ENCODE measurements at places on chromosomes 12 and 14.

GRCh38 chr12:122190842-122191668 lies 8.1 kb downstream of the LRRC43 start:
- DNase-seq, result no peak

DNA sequence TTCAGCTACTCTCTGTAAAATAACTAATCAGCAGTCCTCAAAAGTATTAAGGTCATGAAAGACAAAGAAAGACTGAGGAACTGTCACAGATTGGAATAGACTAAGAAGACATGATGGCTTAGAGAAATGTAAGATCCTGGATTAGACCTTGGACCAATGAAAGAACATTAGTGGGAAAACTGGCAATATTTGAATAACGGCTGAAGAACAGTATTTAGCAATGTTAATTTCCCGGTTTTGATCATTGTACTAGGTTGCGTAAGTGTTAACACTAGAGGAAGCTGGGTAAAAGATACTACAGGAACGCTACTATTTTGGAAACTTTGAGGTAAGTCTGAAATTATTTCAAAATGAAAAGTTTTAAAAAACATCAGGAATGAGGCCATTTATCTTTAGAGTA lies 98.8 kb upstream of the RESF1 start:
- DNase-seq, result no peak

DNA sequence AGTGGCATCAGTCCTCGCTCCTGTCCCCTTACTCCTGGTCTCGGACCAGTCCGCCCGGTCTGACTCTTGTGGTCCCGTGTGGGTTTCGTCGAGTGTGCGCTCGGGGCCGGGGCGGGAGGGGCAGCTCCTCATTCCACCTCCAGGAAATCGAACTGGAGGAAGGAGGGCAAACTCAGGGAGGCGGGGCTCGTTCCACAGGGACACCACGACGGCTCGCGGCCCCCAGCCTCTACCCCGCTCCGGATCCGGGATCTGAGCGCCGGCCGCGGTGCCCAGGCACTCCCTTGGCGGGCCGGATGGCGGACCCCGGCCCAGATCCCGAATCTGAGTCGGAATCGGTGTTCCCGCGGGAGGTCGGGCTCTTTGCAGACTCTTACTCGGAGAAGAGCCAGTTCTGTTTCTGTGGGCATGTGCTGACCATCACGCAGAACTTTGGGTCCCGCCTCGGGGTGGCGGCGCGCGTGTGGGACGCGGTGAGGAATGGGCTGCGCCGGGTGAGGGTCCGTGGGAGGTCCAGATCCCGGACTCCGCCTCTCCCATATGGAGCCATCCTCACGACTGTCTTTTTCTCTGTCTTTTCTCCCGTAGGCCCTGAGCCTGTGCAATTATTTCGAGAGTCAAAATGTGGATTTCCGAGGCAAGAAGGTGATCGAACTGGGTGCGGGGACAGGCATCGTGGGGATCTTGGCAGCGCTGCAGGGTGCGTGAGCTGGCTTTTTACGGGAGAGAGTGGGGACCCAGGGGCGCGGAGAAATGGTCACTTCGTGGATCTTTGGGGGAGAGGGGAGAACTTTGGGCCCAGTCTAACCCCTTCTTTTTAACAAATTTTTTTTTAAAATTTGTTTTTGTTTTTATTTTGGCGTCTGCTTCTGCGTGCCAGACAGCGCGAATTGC lies at the start of gene EEF1AKMT3:
EEF1AKMT3 (plus strand) TSS at position 186 of the 894 bp plus-strand sequence; CDS start at position 297, 111 bp downstream.
- no peak for DNase-seq

- DNase-seq, result no peak
These were observed 7.7 kb upstream of the SLC24A4 start for GRCh38 chr14:92315050-92315805.

GRCh38 chr12:14417715-14418114 lies 52.2 kb downstream of the ATF7IP start:
- peak; percentile 25 for DNase-seq

- DNase-seq, result peak; percentile 99
These were observed at the start of gene HSPA2 for GRCh38 chr14:64540208-64541202. HSPA2 (plus strand) TSS chr14:64540741; CDS start chr14:64540850, 109 bp downstream.

DNA sequence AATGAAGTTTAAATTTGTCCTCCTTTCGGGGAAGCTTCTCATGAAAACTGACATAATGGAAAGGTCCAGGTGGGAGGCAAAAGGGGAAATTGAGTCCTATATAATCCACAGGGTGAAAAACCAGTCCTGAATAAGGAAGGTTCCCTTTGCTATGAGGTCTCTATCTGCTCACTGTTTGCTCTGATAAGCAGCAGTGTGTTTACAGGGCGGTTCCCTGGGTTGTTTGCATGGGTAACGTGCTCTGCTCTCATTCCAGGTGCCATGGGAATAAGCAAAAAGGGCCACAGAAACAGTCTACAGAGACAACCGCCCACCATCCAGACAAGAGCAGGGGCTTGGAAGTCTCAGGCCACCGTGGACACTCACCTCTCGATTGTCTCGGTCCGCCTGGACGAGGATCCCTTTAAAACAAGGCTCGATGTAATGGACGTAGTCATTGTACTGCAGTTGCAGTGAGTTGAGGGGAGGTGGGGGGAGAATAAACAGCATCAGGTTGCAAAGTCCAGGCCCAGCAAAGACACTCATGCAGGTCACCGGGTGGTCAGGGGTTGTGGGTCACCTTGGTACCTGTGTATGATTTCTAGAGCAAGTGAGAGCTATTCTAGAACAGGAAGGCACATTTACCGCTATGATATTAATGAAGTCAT lies 32.7 kb downstream of the CACNA2D4 start:
- DNase-seq, result no peak

DNA sequence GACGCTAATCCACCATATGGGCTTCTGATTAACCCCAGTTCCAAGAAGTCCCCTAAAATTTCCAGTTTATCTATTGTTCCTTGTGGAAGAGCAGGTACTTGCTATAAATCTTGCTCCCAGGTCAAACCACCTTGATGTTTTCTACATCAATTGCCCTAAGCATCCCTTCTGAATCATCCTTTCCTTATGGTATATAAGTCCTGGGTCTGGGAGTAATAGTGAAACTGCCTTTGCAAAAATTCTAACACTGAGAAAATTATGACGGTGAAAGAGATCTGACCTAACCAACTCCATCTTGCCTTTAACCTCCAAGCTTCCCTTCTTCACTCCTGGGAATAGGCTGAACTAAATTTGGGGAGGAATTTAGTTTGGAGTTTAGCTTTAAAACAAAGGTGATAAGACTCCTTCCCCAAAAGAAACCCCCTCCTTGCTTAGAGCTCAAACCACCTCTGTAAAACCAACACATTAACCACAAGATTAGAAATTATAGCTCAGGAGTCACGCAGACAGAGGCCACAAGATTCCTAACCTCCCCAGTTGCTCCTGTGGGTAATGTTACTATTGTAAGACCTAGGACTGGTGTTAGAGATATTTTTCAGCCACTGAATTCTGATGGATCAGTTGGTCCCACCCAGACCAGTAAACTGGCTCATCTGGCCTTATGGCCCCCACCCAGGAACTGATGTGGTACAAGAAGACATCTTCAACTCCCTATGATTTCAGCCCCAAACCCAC lies 33.8 kb upstream of the DTX1 start:
- no peak for DNase-seq

GRCh38 chr12:34288963-34289345 lies 266.7 kb downstream of the ALG10 start:
- no peak for DNase-seq

DNA sequence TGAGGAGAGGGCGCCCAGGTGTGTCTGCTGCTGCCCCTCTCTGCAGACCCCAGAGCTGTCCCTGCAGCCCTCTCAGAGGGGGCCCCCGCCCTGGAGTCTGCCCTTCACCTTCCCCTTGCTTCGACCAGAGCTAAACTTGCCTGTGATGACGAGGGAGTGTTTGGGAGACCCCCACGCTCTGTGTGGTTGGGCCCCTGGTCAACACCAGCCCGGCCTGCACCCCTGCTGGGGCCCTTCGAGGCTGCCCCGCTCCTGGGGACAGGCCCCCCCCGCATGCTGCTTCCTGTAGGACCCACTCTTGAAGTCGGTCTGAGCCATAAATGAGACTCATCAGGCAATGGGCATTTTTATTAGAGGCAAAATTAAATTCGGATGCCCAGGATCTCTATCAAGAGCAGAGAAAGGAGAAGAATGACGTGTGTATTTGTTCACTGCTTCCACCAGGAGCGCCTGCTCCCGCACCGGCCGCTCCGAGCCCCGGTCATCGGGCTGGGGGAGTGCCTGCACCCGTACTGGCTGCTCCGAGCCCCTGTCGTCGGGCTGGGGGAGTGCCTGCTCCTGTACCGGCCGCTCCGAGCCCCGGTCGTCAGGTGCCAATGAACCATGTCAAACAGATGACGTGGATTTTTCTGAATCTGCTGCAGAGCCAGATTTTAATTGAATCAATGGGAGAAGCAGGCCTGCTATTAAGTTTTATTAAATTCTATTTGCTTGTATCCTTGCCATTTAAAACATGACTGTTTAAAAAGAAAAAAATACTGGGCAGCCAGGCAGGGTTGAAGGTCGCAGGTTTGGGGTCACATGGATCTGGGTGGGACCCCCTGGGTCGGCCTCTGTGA lies 47.7 kb downstream of the NOC4L start:
- no peak for DNase-seq

DNA sequence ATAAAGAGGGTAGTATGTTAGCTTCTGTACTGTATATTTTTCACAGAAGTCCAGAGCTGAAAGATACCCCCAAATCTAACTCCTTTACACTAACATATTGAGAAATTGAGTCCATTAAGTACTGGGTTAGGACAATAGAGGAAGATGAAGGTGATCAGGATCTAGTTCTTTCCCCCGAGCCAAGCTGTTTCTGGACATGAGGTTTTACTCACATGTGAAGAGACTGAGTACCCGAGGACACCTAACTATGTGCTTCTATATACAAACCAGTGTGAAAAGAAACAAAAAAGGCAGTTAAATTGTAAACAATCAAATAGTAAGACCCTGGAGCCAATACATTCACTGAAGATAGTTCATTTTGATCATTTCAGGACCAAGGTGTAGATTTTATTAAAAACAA lies 3.8 kb upstream of the TRHDE start:
- no peak for DNase-seq

- no peak for DNase-seq
These were observed 179.0 kb upstream of the KRR1 start for GRCh38 chr12:75690296-75690955.

DNA sequence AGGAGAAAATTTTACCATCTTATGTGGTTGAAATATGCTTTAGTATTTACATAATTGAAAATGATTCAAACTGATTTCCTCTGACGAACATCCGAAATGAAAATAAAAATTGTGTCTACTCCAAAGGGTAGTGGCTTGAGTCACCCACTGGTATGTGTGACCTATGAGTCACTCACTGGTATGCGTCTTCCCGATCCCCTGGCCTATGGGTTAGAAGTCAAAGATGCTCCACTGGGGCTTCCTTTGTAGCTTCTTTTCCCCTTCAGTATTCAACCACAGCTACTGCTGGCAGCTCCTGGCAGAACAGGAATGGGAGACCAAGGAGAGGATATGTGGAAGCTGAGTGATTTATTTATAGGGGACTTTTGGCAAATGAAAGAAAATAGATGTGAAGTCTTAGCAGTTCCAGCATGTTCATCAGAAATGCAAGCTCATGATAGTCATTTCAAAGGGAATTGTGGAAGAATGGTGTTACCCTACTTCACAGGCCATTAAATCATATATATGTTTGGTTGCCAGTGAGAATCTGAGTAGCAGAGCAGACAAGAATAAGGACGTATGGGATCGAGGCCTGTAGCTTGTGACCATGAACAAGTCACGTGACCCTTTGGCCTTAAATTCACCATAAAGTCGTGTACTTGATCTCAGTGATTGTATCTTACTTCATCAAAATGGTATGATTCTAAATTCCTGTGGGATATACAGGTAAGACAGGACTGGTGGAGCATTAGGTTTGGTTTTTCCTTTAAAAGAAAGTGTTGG lies 108.3 kb downstream of the CRADD start:
- DNase-seq, result no peak

GRCh38 chr14:87231336-87232026 lies 761.5 kb downstream of the GALC start:
- DNase-seq, result no peak

GRCh38 chr12:107442326-107442987 lies 243.1 kb upstream of the PWP1 start:
- DNase-seq, result no peak

- DNase-seq, result no peak
These were observed 36.4 kb downstream of the GNS start for GRCh38 chr12:64722835-64723234.

- DNase-seq, result no peak
These were observed 44.3 kb upstream of the TMPO start for GRCh38 chr12:98471085-98471484.

DNA sequence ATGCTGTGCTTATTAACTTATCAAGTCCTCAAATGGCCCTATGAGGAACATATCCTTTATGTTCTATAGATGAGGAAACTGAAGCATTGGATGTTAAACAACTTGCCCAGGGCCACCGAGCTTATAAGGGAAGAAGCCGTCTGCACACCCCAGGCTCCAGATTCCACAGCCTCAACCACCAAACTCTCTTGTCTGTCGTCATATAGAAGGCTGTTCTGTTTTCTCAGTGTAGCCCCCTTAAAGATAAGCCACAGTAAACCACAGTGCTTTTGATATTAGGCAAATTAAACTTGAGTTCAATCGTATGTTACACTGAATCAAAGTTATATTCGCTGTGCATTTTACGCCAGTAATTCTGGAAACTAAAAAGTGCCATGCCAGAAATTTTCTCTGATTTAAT lies 116.7 kb downstream of the PRKCH start:
- no peak for DNase-seq

- DNase-seq, result no peak
These were observed 9.0 kb upstream of the EAPP start for GRCh38 chr14:34548472-34548981.

DNA sequence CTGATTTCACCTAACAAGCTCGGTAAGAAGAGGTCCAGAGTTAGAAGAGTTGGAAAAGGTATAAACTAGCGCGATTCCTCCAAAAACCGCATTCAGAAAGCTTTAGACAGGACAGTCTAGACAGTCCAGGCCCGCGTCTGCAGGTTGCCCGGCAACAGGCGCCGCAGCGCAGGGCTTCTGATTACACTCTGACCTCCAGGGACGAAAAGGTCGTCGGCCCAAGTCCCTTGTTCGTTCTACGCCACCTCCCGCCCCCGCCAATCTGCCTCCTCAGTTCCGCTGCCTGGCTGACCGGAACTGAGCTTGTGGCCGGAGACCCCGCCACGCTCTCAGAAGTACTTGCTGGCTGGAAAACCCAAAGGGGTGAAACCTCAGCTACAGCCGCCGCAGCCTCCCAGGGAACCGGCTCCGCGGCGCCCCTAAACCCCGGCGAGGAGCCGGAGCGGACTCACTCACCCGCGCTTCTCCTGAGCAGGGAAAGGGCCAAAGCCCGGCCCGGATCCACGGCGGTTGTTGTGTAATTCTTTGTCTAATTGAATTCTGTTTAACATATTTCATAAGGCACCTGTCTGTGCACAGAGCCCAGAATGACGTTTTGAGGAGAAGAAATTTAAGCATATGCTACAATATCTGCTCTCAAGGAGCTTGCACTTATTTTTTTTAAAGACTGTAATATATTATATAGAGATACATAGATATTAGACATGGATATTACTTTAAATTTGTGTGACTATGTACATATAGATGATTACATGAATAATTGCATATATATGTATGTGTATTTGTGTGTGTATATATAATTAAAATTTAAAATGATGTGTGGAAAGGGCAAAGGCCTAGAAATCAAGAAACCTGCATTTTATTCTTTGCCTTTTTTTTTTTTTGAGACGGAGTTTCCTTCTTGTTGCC lies at the start of gene CAPS2:
CAPS2 (minus strand) TSS at position 407 of the 909 bp plus-strand sequence. CDS start 3,826 bp downstream, outside the sequence.
- DNase-seq, result peak; percentile 5

GRCh38 chr12:68622250-68622649 lies 11.6 kb downstream of the RAP1B start:
- no peak for DNase-seq

- no peak for DNase-seq
These were observed 238.3 kb downstream of the SLC41A2 start for GRCh38 chr12:104719700-104720338.

GRCh38 chr12:48901278-48901677 lies 24.0 kb downstream of the FKBP11 start:
- DNase-seq, result no peak

Measured in DMS 273 treated with DMSO at 0.1 percent for 48 hours (cell line).